ENCODE measurements at places on chromosomes 16 and 17.

DNA sequence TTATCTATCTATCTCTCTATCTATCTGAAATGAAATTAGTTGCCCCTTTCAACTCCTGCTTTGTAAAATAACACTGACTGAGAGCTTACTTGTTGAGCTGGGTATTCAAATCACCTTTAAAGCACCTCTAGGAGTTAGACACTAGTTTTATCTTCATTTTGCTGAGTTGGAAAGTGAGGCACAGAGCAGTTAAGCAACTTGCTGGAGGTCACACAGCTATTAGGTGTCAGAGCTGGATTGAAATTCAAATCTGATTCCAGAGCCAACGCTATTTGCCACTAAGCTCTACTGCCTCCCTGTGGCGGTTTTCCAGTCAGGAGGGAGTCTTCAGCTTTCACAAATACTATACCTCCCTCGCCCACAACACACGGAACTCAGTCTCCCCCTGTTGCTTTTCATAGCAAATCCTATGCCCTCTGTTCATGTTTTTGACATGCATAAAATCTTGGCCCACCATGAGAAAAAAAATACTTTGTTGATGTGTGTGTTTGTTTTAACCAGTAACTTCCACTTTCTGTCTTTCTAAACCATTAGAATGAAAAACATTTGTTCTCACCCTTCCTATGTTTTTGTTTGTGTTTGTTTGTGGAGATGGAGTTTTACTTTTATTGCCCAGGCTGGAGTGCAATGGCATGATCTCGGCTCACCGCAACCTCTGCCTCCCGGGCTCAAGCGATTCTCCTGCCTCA is 74.8 kb upstream of the SMURF2 start:
- DNase-seq: peak; percentile 59
- H3K27ac ChIP-seq: no peak overlapping the region
- no peaks in the 10 kb centered on the region for H3K27me3 ChIP-seq
- H3K4me1 ChIP-seq: peaks cover 17% of the 10 kb centered on the region
- H3K36me3 ChIP-seq: no peaks in the 10 kb centered on the region

DNA sequence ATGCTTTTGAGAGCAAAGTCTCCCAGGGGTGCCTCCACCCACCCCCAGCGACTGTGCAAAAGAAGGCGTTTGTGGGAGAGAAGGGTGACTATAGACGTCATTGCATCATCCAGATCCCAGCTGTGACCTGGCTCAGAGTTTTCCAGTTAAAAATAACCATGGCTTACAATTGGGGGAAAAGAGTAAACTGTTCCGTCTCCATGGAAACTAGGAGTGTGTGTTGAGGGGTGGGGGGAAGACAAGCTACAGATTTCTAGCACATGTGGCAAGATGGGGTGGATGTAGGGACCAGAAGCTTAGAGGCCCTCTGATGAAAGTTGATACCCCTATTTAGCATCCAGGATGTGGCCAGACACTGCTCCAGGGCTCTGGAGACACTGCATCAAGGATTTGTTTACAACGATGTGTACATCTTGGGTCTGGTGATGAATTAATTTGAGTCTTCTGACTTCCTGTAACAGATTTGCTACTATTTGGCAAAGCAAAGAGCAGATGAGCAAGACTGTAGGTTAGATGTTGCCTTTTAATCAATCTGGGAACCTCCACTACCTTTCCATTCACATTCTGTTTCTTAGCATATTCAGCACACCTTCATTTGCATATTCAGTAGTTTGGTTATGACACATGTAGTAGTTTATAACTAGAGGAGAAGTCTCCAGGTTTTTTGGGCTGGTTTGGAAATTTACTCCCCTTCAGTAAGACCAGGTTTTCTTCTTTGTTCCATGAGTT is 6.2 kb upstream of the DUSP14 start:
- peak; percentile 56 for DNase-seq
- H3K4me1 ChIP-seq: peaks cover 27% of the 10 kb centered on the region
- no peaks in the 10 kb centered on the region for H3K27me3 ChIP-seq
- peaks cover 17% of the 10 kb centered on the region for H3K36me3 ChIP-seq
- no peak overlapping the region for H3K4me3 ChIP-seq

DNA sequence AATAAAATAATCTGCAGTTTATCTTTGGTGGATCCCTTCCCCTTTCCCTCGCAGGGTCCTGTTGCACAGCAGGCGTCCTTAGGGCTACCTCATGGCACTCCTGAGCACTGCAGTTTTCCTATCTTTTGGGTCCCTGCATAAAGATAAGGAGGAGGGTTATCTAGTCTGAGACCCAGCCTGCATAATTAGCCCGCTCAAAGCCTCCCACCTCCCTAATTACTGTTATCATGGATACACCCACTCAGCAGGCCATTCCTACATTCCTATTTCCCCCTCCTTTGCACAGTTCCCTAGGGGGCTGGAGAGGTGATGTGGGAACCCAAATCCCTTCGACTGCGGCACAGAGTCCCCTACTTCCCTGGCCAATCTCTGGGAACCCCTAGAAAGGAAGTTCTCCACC is 5.1 kb upstream of the CLUH start:
- DNase-seq: no peak
- H3K4me1 ChIP-seq: peaks cover 14% of the 10 kb centered on the region
- H3K27ac ChIP-seq: no peak overlapping the region
- H3K36me3 ChIP-seq: peaks cover 10% of the 10 kb centered on the region
- no peak overlapping the region for H3K4me3 ChIP-seq
- H3K27me3 ChIP-seq: no peaks in the 10 kb centered on the region

- peaks cover 11% of the 10 kb centered on the region for H3K36me3 ChIP-seq
- no peak overlapping the region for H3K27ac ChIP-seq
- no peaks in the 10 kb centered on the region for H3K27me3 ChIP-seq
- DNase-seq: no peak
These were observed 4.4 kb downstream of the PGAP3 start for GRCh38 chr17:39683295-39683939.

- no peak overlapping the region for H3K27ac ChIP-seq
- peak; percentile 86 for DNase-seq
- H3K4me1 ChIP-seq: peaks cover 34% of the 10 kb centered on the region
- peaks cover 12% of the 10 kb centered on the region for H3K27me3 ChIP-seq
- peaks cover 6% of the 10 kb centered on the region for H3K36me3 ChIP-seq
These were observed 18.8 kb downstream of the ALOX15B start for GRCh38 chr17:8057691-8058114.

DNA sequence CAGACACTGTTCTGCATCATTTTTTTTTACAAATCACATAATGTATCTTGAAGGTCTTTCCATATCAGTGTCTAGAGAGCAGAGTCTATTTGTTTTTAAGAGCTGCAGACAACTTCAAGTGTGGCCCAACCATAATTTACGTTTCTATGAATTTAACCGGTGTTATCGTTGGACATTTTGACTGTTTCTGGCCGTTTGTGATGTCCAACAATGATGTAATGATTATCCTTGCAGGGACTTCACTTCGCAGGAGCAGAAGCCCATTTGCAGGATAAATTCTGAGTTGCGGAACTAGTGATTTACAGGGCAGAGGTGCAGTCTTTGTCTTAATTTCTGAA is 26.9 kb upstream of the HLF start:
- H3K27ac ChIP-seq: no peak overlapping the region
- peak overlapping the region; percentile 76 for H3K4me3 ChIP-seq
- no peaks in the 10 kb centered on the region for H3K36me3 ChIP-seq
- no peaks in the 10 kb centered on the region for H3K27me3 ChIP-seq
- H3K4me1 ChIP-seq: peaks cover 18% of the 10 kb centered on the region
- no peak for DNase-seq

- peaks cover 4% of the 10 kb centered on the region for H3K36me3 ChIP-seq
- DNase-seq: no peak
- no peaks in the 10 kb centered on the region for H3K4me1 ChIP-seq
- H3K4me3 ChIP-seq: no peak overlapping the region
- no peak overlapping the region for H3K27ac ChIP-seq
These were observed 41.2 kb downstream of the KIAA0513 start for GRCh38 chr16:85068746-85069145.

DNA sequence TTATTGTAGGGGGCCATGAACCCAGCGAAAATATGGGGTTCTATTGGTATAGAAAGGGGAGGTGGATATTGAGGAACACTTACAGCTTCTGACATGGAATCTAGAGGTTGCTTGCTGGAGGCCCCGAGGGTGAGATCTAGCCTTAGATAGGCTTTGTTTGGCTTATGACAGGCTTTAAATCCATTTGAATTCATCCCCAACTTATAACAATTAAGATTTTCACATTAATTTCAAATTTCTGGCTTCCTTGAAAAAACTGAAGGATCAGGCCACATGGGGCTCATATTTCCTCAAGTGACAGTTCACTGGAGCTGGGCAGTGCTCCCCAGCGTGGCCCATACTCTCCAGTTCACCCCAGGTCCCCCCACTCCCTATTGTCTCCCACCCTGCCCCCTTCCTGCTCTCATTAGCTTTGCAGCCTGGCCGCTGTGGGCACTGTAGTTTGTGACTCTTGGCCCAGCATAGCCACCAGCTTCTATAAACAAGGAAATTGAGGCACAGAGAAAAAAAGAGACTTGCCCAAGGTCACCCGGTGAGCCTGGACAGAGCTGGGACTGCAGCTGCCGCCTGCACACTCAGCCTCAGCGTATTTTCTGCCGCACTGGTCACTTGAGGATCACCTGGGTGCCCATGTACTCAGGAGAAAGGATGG is 19.8 kb upstream of the ADGRG1 start:
- H3K27me3 ChIP-seq: peaks cover 3% of the 10 kb centered on the region
- no peak overlapping the region for H3K4me3 ChIP-seq
- peaks cover 13% of the 10 kb centered on the region for H3K4me1 ChIP-seq
- no peaks in the 10 kb centered on the region for H3K36me3 ChIP-seq
- no peak overlapping the region for H3K27ac ChIP-seq
- DNase-seq: no peak

- H3K27ac ChIP-seq: peak overlapping the region; percentile 81
- peaks cover 12% of the 10 kb centered on the region for H3K36me3 ChIP-seq
- H3K4me1 ChIP-seq: peaks cover 17% of the 10 kb centered on the region
These were observed 12.9 kb downstream of the ZNRF1 start for GRCh38 chr16:75011634-75012307.

GRCh38 chr16:58329135-58329534 is 34.3 kb upstream of the PRSS54 start:
- no peak overlapping the region for H3K4me3 ChIP-seq
- H3K4me1 ChIP-seq: no peaks in the 10 kb centered on the region
- H3K27ac ChIP-seq: no peak overlapping the region
- H3K27me3 ChIP-seq: peaks cover 14% of the 10 kb centered on the region

DNA sequence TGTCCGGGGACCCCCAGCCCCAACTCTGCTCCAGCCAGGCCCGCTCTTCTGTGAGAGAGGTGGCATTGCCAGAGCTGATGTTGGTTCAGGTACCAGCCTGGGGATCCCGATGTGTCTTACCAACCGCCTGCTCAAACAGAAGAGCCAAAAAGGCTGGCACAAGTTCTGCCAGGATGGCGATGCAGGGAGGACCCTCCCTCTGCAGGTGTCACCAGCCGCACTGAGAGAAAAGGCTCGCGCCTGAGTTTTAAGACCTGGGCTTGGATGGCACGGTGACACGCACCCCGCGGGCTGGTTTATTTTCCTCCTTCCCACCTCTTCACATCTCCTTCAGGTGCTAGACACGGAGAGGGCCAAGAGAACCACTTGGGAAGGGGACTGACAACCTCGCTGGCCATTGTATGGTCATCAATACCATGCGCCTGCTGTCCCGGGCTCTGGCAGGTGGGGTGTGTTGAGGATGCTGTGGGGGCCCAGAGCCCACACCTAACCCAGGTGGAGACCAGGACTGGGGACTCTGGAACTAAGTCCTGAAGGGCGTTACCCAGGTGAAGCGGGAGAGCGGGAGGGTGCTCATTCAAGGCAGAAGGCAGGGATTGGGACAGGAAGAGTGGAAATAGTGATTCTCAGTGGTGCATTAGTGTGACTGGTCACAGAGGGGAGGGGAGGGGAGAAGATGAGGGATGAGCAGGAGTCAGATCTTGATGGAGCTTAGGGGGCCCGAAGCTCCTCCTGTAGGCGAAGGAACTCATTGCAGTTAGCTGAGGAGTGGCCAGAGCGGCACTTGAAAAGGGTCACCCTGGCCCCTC is 16.3 kb downstream of the FOXJ1 start:
- DNase-seq: no peak
- no peak overlapping the region for H3K27ac ChIP-seq
- H3K4me3 ChIP-seq: no peak overlapping the region
- H3K27me3 ChIP-seq: no peaks in the 10 kb centered on the region
- H3K36me3 ChIP-seq: no peaks in the 10 kb centered on the region
- H3K4me1 ChIP-seq: no peaks in the 10 kb centered on the region

DNA sequence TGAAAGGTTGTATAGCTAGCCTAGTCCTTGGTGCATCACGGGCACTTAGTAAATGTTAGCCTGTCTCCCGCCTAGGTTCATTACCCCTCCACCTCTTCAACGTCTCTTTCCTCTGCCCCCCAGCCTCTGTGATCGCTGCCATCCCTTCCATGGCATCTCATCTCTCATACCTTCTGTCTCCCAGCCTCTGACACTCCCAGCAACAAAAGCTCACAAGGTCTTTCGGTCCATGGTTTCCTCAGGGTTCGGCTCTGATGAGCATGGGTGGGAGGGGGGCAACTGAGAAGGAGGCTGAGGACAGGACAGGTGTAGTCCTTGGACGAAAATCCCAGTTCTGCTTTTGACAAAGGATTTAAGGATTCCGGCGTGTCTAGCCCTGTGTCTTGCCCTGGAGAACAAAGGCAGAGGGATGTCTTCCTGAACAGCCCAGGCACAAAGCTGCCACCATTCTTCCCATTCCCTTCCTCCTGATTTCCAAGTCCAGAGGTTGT is 16.7 kb downstream of the CCR7 start:
- H3K4me3 ChIP-seq: no peak overlapping the region
- peak overlapping the region; percentile 86 for H3K27ac ChIP-seq
- H3K27me3 ChIP-seq: no peaks in the 10 kb centered on the region
- peaks cover 35% of the 10 kb centered on the region for H3K4me1 ChIP-seq
- no peaks in the 10 kb centered on the region for H3K36me3 ChIP-seq
- DNase-seq: no peak

DNA sequence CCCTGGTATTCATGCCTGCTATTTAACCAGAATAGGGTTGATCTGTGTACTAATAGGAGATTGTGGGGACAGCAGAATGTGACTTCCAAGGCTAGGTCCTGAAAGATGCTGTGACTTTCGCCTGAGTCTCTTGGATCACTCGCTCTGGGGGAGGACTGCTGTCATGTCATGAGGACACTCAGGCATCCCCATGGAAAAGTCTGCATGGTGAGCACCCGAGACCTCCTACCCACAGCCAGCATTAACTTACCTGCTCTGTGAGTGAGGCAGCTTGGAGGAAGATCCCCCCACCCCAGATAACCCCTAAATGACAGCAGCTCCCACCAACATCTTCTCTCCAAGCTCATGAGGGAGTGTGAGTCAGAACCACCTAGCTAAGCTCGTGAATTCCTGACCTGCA is 30.3 kb upstream of the C16orf78 start:
- H3K4me1 ChIP-seq: no peaks in the 10 kb centered on the region
- no peak for DNase-seq
- no peak overlapping the region for H3K27ac ChIP-seq
- no peak overlapping the region for H3K4me3 ChIP-seq

- no peaks in the 10 kb centered on the region for H3K36me3 ChIP-seq
- H3K27ac ChIP-seq: no peak overlapping the region
- peaks cover 5% of the 10 kb centered on the region for H3K4me1 ChIP-seq
These were observed 1336.6 kb upstream of the CDH8 start for GRCh38 chr16:63372815-63373214.

DNA sequence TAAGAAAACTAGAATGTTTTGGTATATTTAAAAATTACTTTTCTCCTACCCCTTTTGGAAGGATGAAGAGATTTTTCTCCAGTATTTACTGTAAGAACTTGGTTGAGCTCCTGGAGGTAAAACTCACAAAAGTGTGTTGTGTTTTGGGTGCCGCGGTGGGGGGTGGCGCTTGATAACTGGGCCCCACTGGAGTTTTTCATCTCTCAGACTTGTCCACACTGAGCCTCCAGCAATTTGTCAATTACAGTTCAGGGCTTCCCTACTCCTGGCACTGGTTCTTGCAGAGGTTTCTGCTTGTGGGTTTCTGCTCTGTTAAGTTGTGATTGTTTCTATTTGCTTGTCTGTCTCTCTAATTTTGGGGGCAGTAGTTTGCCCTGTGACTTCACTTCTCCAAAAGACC is 40.0 kb downstream of the WIPI1 start:
- H3K4me1 ChIP-seq: peaks cover 12% of the 10 kb centered on the region
- DNase-seq: no peak
- H3K27ac ChIP-seq: no peak overlapping the region
- peaks cover 13% of the 10 kb centered on the region for H3K36me3 ChIP-seq
- no peaks in the 10 kb centered on the region for H3K27me3 ChIP-seq
- H3K4me3 ChIP-seq: no peak overlapping the region
